ENCODE measurements at places on chromosomes 5 and 9.
A peak's percentile ranks its signal among the peaks of the same experiment; 100 is the strongest.

- DNase-seq = peak; percentile 30
Observed at GRCh38 chr5:168747987-168748777, 169.0 kb upstream of the PANK3 start.

DNA sequence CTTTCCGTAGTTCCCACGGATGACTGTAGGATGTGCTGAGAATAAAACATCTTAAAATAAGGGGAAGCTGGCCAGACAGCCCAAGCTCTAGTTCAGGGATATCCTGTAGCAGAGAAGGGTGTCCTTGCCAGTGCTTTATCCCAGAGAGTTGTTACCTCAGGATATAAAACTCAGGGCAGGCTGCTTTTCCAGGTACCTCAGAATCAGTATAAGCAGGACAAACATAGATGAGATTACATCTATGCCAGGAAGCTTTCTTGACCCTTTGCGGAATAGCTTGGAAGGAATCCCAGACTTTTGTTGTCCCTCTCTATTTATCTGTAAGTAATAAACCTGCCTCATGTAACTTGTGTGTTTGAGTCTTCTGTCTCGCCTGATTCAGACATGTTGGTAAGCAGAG, 565.7 kb downstream of the PRDM9 start:
- no peak for DNase-seq

GRCh38 chr9:133727277-133727875, 10.8 kb downstream of the SARDH start:
- no peak for DNase-seq

DNA sequence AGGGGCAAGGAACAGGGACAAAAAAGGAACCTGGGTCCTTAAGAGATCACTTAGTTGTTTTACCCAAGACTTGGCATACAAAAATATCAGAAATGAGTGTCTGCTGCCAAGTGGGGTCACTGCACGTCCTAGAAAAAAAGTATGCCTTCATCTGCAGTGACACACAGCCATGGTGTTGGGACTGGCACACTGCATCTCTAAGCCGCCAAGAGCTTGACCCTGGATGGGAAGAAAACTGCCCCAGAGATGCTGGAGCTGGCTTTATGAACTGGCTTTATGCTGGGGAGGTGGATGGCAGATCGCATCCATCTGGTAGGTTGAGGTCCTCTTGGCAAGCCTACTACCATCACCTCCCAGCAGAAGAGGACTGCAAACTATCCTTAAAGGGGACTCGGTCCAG, 51.7 kb downstream of the IRF1 start:
- DNase-seq = no peak

DNA sequence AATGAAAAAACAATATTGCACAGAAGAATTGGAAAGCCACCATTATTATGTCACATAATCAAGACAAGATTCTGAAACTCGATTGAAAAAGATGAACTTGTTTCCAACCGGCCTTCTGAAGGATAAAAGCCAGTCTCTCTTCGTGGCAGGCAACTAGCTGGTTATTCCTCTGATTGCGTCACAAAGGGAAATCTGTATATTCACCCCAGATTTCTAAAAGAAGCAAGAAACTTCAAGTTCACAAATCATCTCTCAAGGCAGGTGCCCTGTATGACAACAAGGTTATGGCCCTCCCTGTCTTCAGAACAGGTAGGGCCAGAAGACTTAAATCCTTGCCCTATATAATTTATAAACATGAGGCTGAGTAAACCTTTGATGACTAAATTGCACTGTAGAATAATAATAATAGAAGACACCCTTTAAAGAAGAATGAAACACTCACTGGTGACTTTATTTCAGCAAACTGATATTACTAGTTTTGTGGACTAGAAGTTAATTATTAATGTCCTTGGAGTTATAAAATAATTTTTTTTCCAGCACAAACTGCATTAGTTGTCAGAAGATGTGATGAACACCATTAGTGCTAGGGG, 2.9 kb upstream of the KLF4 start:
- DNase-seq = no peak

DNA sequence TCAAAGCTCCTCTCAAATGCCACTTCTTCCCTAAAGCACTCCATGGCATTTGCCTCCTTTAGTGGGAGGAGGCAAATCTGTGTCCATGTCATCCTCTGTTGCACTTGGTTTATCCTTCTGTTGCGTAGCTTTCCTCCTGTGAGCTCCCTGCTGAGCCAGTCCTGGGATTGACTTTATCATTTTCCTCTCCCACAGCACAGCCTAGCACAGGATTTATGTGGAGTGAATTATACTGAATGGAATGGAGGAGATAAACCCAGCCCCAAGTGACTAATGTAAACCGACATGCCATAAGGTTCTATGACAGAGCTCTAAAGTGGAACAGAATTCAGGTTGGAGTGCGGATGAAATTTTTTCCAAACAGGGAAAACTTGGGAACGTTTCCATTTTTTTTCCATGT, 26.4 kb upstream of the TOMM5 start:
- peak; percentile 31 for DNase-seq

DNA sequence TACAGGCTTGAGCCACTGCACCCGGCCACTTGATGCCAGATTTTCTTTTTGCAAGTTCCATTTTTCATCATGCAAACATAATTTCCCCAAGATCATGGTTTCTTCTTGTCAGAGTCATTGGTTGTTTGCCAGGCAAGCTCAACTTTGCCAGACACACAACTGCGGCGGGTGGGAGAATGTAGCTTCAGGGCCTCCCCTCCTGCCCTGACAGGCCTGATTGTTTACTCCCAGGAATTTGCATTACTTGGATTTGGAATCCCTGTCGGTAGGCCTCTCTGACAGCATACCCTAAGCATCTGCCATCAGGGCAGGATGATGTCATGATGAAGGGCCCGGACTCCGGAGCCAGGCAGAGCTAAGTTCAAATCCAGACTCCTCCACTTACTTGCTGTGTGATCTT, 15.1 kb downstream of the RPS14 start:
- peak; percentile 99 for DNase-seq

- DNase-seq = peak; percentile 42
Observed at GRCh38 chr9:37528652-37529471, 43.1 kb downstream of the POLR1E start.

GRCh38 chr9:83706676-83707517, 861 bp downstream of the UBQLN1 start:
- no peak for DNase-seq

- peak; percentile 96 for DNase-seq
Observed at GRCh38 chr5:1936413-1936812, 53.7 kb upstream of the IRX4 start.

DNA sequence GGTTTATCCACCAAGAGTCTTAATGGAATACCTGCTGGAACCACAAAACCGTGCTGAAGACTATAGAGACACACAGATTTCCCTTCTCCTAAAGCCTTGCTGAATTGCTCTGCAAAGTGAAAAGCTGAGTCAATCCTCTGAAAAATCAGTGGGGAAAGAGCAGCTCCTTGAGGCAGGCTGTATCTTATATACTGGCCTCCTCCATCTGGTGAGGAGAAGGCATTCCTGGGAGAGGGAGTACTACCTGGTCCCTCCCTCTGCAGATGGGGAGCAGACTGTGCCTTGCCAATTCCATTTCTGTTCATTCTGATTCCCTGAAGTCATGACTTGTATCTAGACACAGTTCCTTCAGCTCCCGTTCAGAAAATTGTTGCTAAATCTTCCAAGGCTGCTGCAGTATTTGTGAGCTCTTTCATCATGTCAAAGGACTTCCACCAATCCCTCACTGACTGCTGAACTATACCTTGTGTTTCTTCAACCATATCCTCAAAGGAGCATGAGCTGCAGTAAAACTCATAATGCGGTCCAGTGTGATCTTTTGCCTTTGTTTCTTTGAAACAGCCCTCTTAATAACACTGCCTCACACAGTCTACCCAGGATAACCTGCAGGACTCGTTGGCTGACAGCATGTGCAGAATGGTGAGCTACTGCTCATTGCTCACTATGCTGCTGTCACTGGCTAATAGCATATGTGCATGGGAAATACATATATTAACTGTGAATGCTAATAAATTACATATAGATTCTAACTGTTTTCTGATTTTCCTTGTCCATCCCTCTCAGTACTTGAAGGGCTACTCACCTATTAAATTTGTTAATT, 84.5 kb downstream of the FOXD1 start:
- no peak for DNase-seq

GRCh38 chr5:156396063-156396829, 69.3 kb downstream of the SGCD start:
- DNase-seq = no peak

DNA sequence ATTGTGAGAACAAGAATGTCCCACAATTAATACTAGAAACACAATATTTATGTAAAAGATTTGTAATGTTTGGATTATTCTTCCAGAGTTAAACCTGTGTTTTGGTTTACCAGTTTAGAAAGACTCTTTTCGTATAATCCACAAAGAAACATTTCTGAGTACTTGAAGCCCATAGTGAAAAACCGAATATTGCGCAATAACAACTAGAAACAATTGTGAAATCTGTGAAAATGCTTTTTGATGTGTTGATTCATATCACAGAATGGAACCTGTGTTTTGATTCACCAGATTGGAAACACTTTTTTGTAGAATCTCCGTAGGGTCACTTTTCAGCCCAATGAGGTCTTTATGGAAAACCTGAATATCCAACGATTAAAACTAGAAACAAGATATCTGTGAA, 386.2 kb downstream of the PRDM9 start:
- DNase-seq = no peak

GRCh38 chr5:504326-505154, 19.7 kb downstream of the SLC9A3 start:
- DNase-seq = no peak

DNA sequence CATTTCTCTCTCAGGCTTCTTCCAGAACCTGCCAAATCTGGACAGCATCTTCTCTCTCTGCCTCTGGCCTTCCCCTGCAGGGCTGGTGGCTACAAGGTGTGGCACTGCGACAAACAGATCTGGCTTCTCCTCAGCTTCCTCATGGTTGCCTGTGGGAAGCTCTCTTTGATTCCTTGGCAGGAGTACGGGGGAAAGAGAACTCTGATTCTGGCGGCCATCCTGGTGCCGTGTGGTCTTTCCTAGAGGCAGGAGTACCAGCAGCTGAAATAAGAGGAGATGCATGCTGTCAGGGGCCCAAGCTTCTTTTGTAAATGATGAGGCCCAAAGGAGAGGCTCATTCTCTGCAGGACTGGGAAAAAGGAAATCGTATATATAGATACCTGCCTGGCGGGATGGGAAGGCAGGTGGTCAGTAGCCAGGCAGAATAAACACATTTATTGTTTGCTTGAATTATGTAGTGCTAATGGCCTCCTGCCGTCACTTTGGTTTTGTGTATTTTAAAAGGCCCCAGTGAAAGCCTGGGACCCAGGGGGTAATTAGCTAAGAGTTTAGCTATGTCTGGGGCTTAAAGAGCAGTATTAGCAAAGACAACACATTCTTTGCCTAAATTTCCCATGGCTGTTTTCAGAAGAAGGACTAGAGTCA, at the start of gene CER1:
TSS of gene CER1 (minus strand) at position 343 of the 645 bp plus-strand sequence. CDS start at position 282, 61 bp downstream.
- DNase-seq = no peak

DNA sequence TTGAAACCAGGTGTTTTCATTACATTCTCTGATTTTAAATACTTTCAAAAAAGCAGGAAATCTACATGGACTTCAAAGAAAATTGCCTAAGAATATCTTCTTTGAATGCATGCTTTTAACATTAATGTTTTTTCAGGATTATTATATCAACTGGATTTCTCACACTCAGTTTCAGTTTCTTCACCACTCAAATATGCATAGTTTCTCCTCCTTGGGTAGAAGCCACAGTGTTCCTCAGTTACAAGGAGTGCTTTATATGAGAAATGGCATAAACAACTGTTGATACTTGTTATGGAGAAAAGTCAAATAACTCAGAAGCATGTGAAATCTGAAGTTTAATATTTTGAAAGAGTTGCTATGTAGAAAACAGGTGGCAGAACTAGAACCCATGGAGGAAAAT, 196.9 kb downstream of the DMRTA1 start:
- no peak for DNase-seq

DNA sequence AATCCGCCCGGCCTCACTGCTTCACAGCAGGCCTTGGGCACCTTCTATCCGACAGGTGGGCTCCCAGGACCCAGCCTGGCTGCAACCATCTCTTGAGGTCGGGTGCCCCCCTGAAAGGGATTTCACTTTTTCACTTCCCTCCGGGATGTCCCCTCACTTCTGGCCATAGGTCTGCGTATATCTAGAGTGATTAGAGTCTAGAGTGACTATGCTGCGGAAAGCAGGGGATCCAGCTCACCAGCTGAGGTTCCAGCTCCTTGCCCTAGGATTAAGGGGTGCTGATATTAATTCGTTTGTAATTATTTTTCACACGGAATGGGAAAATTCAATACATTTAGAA, 3.1 kb downstream of the DMRT2 start:
- no peak for DNase-seq

DNA sequence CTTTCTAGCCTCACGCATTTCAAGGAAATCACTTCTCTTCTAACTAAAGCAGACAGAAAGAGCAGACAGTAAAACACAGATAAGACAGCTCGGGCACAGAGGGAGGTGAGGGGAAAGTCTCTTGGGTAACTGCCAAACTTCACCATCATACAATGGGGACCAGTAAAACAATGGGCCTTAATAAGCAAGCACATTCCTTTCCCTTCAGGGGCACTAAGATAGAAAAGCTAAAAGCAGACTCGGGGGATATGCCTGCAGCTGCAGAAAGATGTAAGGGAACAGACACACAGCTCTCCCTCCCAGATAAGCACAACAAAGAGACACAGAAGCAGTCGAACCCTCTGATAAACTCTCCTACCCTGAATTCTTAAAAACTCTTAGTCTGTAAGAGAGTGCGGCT, 15.6 kb upstream of the CKS2 start:
- no peak for DNase-seq

DNA sequence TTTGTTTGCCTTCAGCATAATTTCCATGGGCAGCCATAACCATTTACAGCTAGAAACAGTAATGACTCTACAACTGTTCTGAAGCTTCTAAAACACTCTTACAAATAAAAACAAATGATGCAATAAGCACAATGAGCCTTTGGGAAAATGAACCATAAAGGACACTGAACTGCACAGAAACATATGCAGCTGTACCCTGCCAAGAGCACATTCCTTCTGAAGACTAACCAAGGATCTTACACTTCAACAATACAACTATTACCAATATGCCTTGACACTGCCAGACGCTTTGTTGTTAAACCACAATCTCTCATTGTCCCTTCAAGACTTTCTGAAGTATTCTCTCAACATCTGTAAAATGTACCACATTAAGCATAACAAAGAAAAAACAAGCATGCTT, 104.2 kb upstream of the HMHB1 start:
- no peak for DNase-seq

- DNase-seq = peak; percentile 64
Observed at GRCh38 chr9:111399772-111400563, 69.9 kb upstream of the OR2K2 start.

All from RWPE1 (cell line).